ENCODE measurements at places on chromosomes 2 and 18. TPM values are rescaled to one million over a fixed set of nuclear protein-coding genes. Genes with fewer than 3 reads are reported as not detected.

- peak; percentile 2 for DNase-seq
Measured at GRCh38 chr18:67794521-67794920, 278.0 kb upstream of the DSEL start.

DNA sequence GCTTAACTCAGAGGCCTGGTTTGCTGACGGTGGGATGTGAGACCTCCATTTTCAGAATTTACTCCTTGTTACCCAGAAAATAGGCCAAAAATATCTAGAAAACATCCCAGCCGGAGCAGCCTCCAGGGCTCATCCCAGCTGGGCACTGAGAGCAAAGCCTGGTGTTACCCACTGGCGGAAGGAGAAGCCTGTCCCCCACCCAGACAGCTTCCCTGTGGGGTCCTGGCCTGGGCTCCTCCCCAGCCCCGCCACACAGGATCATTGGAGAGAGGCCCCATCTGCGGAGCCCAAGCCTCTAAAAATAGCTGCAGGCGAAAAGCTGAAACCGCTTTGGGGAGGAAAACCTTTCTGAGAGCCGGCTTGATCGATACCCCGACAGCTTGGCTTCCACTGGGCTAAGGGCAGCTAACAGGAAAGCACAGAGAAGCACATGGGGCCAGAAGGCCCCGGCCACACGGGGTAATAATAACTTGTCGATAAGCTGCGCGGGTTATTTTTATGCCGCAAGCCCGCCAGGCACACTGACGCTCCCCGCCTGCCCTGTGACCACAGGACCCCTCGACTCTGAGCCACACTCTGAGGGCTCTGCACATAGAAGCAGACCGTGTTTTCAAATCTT lies 26.9 kb upstream of the FAHD2A start:
- no peak for DNase-seq

DNA sequence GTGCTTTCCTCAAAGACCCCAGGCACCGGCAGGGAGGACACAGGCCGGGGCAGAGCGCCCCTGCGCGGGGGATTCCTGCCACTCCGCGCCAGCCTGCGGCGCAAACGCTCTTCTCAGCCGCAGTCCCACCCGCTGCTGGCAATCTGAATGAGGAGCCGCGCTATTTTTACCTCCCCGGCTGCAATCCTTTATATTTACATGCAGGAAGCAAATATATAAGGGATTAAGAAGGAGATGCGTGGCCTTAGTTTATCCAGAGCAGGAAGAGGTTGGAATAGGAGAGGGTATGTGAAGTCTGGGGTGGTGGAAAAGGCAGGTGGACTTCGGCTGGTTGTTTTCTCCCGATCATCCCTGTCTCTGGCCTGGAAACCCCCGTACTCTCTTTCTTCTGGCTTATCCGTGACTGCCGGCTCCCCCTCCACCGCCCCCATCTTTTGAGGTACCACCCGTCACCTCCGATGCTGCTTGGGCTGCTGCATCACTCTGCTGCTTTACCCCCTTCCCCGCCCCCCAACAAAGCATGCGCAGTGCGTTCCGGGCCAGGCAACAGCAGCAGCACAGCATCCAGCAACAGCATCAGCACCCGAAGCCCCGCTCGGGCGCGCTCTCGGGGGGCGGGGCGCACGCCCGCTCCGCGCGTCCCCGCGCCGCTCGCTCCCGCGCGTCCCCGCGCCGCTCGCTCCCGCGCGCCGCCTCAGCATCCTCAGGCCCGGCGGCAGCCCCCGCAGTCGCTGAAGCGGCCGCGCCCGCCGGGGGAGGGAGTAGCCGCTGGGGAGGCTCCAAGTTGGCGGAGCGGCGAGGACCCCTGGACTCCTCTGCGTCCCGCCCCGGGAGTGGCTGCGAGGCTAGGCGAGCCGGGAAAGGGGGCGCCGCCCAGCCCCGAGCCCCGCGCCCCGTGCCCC lies at the start of gene ADAM23:
TSS of gene ADAM23 (plus strand) at position 700 of the 902 bp plus-strand sequence. CDS start 335 bp downstream, outside the sequence.
- peak; percentile 32 for DNase-seq

DNA sequence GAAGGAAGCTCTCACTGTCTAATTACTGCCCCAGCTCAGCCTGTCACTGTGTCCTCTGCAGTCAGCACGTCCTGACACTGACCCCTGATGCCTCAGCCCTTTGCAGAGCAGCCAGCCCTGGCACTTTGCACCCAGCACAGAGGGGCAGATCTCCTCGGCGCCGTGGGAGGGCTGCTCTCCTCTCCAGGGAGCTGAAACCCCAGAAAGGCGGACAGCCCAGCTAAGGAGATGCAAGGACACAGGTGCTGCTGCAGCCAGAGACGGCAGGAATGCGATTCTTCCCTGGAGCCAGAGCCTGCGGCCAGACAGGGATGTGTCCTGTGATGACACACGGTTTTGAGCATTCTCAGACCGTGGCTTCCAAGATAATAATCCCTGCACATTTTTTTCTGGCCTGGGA lies 34.5 kb upstream of the SIX3 start:
- no peak for DNase-seq

DNA sequence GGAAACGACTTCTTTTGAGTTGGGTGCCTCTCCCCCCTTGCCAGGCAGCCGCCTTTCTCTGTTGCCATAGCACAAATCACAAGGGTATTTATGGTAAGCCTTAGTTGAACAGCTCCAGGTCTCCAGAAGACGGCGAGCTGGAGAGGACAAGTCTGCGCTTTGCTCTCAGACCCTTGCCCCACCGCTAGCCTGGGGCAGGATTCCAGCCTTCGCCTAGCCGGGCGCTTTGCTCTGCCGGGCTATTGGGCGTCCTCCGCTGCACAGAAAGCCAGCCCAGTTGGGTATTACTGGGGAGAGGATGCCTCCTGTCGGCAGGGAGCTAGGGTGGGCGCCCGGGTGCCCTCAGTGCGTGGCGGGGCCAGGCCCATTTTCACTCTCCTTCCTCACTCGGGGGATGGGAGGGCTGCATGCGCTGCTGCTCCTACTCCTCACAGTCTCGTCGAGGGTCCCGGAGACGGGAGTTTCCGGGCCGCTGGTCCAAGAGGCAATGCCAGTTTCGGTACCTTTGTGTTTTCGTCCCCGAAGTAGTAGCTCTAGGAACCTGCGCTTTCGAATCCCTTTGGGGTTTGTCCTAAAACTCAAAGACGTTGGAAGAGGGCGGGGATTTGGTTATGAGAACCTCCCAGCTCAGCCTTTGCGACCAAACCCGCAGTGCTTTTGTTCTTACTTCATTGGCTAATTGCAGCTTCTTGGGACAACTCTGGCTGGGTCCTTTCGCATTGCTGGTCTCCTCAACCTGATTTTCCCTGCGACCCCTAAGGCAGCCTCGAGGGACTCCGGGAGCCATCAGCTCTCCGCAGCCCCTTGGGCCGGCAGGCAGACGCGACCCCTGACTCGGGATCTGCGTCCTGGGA lies 3.6 kb upstream of the DLX2 start:
- DNase-seq, result no peak

DNA sequence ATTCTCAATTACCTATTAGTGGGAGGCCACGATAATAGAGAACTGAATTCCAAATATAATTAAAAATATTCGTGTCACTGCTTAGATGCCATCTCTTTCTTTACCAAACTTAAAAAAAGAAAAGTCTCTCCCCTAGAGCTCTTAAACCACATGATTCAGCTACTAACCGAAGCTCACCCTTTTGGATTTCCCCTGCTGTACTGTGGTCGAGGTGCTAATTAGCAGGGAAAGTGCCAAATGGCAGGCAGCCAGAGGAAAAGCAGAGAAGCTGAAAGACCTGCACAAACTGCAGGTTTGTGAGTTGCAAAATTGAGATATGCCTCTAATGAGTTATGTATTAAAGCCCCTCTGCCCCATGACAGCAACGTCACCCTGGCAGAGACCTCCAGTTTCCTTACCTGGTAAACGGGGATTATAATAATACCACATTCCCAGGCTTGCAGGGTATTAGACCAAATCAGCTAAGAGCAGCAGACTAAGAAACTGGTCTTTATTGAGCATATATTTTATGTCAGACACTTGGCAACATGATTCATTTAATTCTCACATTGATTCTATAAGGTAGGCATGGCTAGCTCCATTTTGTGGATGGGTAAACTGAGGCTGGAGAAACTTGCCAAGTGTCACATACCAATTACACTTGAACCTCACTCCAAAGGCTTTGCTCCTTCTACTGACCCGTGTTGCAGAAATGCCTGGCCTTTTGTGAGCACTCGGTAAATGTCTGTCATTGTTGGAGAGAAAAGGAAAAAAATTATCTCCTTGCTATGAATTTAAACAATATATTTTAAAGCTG lies 259.7 kb downstream of the LPIN1 start:
- peak; percentile 43 for DNase-seq

DNA sequence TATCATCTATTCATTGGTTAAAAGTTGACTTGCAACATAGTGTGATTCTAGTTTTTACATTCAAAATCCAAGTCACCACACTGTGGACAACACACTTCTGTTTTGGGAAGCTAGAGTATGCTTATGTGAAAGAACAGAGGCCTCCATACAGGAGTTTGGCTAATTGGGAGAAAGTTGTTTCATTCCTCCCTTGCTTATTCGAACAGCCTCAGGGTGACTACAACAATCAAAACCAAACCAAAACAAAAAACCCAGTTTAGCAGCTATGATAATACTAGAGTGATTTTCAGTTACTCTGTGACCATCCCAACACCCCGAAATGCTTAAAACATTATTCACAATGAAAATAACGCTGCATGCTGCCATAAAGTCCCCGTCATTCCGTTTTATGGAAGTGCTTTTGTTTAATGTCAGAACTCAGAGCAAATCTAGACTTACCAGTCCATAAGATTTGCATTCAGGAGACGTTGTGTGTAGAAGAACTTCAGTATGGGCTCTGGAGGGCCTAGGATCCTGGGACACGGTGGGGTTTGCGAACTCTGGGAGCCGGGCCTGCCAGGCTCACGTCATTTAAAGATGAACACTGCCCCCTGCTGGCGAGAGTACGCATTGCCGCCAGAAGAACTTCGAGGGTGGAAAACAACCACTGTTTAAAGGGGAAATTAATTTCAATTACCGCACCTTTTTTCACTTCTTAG lies 111.4 kb downstream of the FTCDNL1 start:
- peak; percentile 56 for DNase-seq

DNA sequence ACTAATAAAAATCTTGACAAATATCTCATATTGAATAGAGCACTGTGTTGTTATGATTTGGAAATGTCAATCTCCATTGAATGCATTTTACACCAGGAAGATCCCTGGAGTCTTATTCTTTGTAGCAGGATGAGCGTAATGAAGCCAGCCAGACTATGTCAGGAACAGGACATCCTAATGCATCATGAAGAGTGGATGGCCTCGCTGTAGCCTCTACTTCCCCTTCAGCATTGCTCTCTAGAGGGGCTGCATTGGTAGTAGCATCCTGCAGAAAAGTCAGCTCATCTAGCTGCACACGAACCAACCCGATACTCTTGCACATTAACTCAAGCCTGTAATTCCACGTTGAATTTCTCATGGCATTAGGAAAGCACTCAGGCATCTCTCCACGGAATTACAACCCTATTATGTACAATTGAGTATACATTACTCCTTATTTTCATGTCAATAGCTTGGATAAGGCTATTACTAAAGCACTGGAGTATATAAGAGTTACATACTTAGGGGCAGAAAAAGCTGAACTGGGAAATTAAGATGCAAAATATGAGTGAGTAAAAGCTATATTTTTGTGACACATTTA lies 76.1 kb downstream of the CMPK2 start:
- no peak for DNase-seq

DNA sequence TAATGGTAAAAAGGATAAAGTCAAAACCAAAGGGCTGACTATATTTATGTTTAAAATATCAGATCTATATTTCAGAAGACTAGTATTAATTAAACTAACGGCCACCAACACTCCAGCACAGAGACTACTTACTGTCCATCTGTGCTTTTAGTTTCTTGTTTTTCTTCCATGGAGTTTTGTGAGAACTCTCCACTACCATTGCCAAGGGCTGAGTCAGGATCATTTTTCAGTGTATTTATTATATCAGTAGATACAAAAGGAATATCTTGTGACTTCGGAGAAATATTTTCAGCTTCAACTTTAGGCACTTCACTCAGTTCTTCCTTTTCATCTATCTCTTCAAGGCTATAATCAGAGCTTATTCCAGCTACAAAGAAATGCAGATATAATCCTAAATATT lies 79.1 kb upstream of the GRB14 start:
- no peak for DNase-seq

- DNase-seq, result no peak
Measured at GRCh38 chr2:128145651-128146050, 54.7 kb downstream of the UGGT1 start.

Gene ZNF804A
- not detected for polyA plus RNA-seq
